Activated CD8-positive, alpha-beta memory T cell treated with anti-CD3 and anti-CD28 coated beads for 36 hours (primary cell): ENCODE measurements at places on chromosomes 16 and 17. TPM values are rescaled to one million over a fixed set of nuclear protein-coding genes. Genes with fewer than 3 reads are reported as not detected.

KRT25 gene
- not detected for total RNA-seq

DBNDD1 gene
- total RNA-seq: 0.17 TPM

CDH8 gene
- total RNA-seq: not detected

HEATR9 gene
- 1.5 TPM for total RNA-seq

RAD51D gene
- total RNA-seq: 30.8 TPM

ZNF48 gene
- 16.9 TPM for total RNA-seq

TBX21 gene
- 54.7 TPM for total RNA-seq

LPO gene
- total RNA-seq: not detected

OVCA2 gene
- total RNA-seq: 48.6 TPM

RNF112 gene
- 0.06 TPM for total RNA-seq

TBX4 gene
- not detected for total RNA-seq

WFIKKN1 gene
- 0.19 TPM for total RNA-seq

CCL17 gene
- total RNA-seq: 6.2 TPM

FOXO3B gene
- 6.2 TPM for total RNA-seq

BICDL2 gene
- total RNA-seq: 0.11 TPM

CDRT15 gene
- total RNA-seq: not detected

SPATA32 gene
- 0.25 TPM for total RNA-seq

CMTM1 gene
- 8.1 TPM for total RNA-seq

C17orf67 gene
- total RNA-seq: 2.3 TPM

FBXO39 gene
- total RNA-seq: not detected

SLC12A3 gene
- not detected for total RNA-seq

MYH8 gene
- not detected for total RNA-seq

KRT13 gene
- total RNA-seq: not detected

TRIM25 gene
- total RNA-seq: 65.5 TPM

TBC1D3D gene
- 0.10 TPM for total RNA-seq

GP2 gene
- total RNA-seq: not detected

TSPAN10 gene
- total RNA-seq: 0.19 TPM

CLCN7 gene
- total RNA-seq: 53.8 TPM

MYO15A gene
- total RNA-seq: 0.27 TPM

CHST5 gene
- total RNA-seq: 0.27 TPM

KAT8 gene
- 54.8 TPM for total RNA-seq

NAE1 gene
- 122 TPM for total RNA-seq

CAPNS2 gene
- total RNA-seq: not detected

G6PC3 gene
- 36.5 TPM for total RNA-seq

RAB11FIP4 gene
- 17.8 TPM for total RNA-seq

CALB2 gene
- not detected for total RNA-seq

SMG6 gene
- total RNA-seq: 55.0 TPM

CWC25 gene
- total RNA-seq: 24.5 TPM

RAI1 gene
- 21.3 TPM for total RNA-seq

TMEM238L gene
- total RNA-seq: not detected

CPHXL gene
- total RNA-seq: not detected

ABCC11 gene
- total RNA-seq: 0.17 TPM

KRT28 gene
- not detected for total RNA-seq

TMEM114 gene
- not detected for total RNA-seq

KIFC3 gene
- total RNA-seq: 3.1 TPM

KRT23 gene
- not detected for total RNA-seq

HIGD1B gene
- total RNA-seq: not detected

EVI2A gene
- total RNA-seq: 38.5 TPM

CCDC102A gene
- 17.2 TPM for total RNA-seq

CDH5 gene
- not detected for total RNA-seq

PNPO gene
- 57.8 TPM for total RNA-seq

TNFRSF13B gene
- not detected for total RNA-seq

DRC7 gene
- not detected for total RNA-seq

HMOX2 gene
- 92.9 TPM for total RNA-seq

KRTAP9-4 gene
- not detected for total RNA-seq
